ENCODE measurements at places on chromosomes 16 and 17.
A peak's percentile ranks its signal among the peaks of the same experiment; 100 is the strongest.

DNA sequence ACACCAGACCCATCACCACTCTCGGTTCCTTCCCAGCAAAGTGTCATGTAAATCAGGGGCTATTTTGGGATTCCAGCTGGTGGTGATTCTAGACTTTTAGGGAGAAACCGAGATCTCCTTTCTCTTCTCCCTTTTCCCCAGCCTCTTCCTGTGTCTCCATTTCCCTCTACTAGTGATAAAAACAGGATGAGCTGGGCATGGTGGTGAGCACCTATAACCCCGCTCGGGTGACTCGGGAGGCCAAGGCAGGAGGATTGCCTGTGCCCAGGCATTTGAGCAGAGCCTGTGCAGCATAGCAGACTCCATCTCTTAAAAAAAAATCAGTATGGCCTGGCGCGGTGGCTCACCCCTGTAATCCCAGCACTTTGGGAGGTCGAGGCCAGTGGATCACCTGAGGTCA is 6.1 kb downstream of the TBX21 start:
- no peak for DNase-seq

- no peak for DNase-seq
Measured at GRCh38 chr17:58381124-58382035, 29.4 kb upstream of the SUPT4H1 start.

GRCh38 chr17:41404024-41404671 is 6.7 kb upstream of the KRT31 start:
- DNase-seq = no peak

DNA sequence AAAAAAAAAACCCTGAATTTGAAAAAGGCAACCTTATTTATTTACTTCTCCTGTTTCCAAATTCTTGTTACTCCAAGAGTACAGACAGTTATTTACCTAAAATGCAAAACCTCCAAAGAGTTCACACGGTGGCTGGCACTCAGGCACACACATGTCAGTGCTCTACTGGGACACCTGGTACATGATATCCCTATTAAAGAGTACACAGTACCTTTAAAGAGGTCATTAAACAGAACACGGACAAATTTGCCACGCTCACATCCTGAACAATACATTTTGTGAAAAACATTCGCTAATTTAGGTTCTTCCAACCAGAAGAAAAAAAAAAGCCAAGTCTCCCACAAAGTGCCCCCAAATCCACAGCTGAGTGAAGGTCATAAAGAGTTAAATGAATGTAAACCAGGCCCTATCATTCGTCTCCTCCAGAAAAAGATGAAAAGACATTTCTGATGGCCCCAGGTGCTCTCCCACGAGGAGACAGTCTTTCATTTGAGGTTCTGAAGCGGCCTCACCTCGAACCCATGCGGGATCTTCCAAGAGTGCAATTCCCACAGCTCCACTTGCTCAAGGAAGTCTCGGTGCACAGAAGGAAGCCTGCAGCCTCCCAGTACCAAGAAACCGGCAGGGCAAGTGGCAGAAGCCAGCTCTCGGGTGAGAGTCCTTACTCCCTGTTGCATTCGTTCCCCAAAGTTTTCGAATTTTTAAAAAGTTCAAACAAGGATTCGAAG is 993 bp downstream of the ERN1 start:
- no peak for DNase-seq

- no peak for DNase-seq
Measured at GRCh38 chr16:27568077-27568476, 18.1 kb downstream of the KATNIP start.

DNA sequence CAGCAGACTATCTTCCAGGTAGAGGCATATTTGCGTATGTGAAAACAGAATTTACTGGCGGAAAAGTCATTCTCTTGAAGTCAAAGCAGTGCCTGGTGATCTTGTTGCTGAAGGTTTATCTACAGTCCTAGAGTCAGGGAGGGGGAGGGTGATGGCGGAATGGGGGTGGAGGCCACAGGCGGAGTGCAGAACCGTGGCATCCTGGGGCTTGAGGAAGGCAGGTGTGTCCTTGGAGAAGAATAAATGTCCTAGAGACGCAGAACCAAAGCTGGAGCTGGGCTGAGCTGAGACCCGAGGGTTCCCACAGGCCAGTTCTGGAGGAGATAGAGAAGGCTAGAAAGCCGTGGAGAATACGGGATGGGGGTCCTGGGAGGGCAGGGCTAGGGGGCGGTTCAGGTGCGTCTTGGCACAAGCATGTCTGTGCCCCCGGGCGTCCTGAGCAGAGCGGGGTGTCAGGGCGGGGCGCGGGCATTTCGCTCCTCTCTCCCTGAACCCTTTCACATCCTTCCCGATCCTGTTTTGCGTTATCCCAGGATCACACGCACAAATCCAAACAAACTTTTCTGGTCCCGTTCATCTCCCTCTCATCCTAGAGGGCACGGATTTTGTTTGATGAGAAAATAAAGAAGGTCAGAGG is 76.9 kb upstream of the CREBBP start:
- no peak for DNase-seq

DNA sequence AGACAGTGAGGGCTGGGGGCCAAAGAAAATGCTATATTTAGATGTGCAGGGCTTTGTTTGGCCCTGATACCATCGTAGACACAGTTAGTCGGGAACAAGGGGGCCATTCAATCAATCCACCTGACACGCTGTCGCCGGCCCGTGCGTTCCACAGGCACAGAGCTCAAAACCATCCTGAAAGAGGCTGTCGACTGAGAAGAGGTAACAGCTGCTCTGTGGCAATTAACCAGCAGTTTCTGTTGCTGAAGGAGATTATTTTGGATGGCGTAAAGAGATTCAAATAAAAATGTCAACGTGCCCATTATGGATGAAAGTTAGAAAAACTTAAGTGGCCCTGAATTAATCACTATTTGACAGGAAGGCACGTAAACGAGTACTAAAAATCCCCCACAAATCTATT is 276.2 kb upstream of the IRX5 start:
- DNase-seq = no peak

- peak; percentile 69 for DNase-seq
Measured at GRCh38 chr16:56608043-56608875, at the start of gene MT2A. MT2A (plus strand) TSS chr16:56608584; CDS start chr16:56608656, 72 bp downstream.

DNA sequence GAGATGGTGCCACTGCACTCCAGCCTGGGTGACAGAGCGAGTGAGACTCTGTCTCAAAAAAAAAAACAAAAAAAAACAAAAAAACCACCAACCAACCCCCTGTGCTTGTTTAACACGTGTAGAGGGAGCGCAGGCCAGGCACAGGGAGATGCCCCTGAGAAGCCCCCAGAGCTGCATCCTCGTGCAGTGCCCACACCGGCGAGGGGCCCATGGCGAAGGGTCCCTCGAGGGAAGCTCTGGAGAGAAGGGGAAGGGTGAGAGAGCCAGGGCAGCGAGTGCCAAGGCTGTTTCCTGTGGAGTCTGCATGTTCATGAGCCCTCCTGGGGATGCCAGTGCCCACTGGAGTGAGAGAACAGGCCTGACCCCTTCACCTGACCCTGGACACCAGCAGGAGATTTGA is 47.8 kb upstream of the GSE1 start:
- no peak for DNase-seq

- DNase-seq = no peak
Measured at GRCh38 chr17:55722742-55723487, at the start of gene TMEM100. TMEM100 (minus strand) TSS chr17:55722864; CDS start chr17:55721070, 1,794 bp downstream.

DNA sequence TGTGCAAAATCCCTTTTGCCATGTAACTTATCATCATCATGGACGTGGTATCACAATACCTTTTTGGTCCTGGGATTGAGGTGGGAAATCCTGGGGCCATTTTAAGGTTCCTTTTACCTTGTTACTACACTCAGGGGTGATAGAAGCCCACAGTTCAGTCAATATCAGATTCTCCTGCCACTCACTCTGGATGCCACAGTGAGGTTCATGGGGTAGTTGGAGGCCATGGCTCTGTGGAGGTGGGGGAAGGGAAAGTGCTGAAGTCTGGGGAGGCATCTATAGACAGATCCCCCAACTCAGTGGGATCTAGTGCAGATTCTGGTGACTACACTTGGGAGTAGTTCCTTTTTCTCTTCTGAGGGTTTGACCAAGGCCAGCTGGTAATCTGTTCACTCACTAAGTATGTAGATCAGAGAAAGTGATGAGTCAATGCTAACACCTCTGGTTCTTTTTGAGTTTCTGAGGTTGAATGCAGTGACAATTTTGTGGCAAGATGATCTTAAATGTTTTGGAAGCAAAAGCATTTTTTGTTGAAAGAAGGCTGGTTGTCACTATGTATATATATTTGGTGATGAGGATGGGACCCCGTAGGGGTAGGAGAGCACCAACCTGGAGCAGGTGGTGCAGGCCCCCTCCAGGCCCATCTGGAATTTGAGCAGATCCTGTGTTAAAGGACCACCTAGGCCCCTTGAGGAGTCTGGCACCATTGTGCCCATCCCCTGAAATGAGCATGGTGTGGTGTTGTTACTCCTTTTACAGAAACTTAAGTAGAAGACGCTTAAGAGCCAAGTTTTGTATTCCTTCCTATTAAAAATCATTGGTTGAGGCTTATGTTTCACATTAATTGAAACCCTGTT is 18.8 kb upstream of the IRF8 start:
- DNase-seq = no peak

DNA sequence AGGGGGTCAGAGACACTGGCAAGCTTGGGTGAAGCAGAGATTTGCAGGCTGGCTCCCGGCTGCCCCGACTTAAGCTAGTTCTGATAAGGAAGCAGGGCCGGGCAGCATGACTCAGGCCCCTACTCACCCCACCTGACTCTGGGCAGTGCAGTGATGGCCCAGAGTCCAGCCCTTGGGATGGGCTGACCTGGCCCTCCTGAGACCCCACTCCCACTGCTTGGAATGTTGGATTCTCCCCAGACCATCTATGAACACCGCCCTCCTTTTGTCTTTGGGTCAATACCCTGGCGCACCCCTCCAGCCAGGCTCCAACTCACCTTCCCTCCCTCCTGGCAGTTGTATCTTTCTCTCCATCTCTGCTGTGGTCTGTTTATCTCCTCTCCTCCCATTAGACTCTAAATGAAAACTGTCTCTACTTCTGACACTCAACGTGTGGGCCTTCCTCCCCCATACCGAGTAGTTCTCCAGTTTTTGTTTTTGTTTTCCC is 21.0 kb downstream of the LGALS3BP start:
- no peak for DNase-seq

GRCh38 chr17:12961655-12962054 is 56.2 kb downstream of the ELAC2 start:
- no peak for DNase-seq

GRCh38 chr16:12584488-12585233 is 219.0 kb downstream of the CPPED1 start:
- DNase-seq = no peak

DNA sequence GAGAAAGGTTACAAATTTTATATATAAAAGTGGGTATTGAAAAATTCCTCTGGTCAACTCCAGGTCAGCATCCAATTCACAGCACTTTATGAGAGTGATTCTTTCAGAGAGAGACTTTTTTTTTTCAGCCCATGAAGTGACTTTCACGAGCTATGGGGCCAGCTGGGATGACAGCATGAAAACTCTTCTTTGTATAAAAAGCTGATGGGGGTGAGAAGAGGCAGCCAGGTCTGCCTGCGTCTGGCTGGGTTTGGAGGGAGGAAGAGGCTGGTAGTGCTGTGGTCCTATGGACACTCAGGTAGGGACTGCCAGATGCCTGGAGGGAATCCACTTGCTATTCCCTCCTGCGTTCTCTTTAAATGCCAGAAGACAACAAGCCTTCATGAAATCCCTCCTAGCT is 250.6 kb downstream of the UTP18 start:
- DNase-seq = no peak

- DNase-seq = no peak
Measured at GRCh38 chr16:64964126-64964540, 157.7 kb downstream of the CDH11 start.

- no peak for DNase-seq
Measured at GRCh38 chr16:48271728-48272127, 24.4 kb upstream of the ABCC11 start.

DNA sequence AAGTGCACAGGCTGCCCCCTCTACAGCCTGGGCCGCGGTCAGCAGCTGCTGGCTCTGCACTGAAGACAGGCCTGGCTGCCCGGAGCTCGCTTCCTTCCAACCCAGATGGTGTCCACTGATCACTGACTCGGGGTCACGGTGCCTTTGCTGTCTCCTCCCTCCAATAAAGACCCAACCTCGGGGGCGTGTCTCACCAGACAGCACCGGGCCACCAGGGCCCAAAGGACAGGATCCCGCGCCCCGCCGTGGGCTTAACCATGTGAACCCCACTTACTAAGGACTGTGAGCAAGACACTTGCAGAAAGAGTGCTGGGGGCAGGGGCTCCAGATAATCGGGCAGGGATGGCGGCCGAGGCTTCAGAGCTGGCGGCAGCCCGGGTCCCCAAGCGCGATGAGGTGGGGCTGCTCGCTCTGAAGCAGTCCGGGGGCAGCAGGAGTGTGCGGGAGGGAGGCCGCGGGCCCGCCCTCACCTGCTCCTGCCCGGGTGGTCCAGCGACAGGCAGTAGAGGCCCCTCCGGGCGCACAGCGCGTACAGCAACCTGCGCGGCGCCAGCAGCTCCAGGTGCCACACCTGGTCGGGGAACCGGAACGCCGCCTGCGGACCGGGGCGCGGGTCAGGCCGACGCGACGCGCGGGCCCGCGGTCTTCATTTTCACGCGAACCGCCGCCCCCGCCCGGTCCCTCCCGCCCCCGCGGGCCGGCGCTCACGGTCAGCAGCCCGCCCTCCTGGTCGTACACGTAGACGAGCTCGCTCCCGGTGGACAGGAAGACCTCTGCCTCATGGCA is 502 bp downstream of the FAAP100 start:
- DNase-seq = no peak

GRCh38 chr17:67283731-67284516 is 38.9 kb upstream of the HELZ start:
- no peak for DNase-seq

GRCh38 chr16:87461466-87461991 is 31.3 kb downstream of the ZCCHC14 start:
- no peak for DNase-seq

DNA sequence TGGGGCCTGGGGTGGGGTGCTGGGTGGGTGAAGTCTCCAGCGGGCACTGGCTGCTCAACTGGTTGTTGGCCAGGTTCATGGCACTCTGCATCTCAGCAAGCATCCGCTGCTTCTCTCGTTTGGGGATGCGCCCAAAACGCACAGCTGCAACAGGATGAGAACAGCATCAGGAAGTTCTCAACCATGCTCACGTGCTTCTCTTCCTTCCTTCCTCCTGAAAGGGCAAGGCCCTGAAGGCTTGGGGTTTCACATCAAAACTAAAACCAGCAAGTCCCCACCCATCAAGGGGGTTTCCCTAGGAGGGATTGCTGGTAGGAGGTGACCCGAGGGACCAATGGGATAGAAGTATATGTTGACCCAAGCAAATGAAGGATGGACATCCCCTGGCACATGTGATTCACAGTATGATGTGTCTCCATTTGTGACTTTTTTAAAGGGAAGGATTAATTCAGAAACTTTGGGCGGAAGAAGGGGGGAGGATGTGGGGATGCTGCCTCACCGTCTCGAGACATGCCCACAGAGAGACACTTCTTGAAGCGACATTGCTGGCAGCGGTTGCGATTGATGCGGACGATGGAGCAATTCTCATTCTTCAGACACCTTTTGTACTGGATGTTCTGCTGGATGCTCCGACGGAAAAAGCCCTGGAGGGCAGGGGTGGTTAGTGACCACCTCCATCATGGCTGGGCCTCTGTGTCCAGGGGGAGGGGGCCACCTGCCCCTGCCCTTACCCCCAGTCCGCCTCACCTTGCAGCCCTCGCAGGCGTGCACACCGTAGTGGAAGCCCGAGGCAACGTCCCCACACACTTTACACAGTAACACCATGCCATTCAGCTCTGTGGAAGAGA is 4.2 kb downstream of the NR1D1 start:
- peak; percentile 63 for DNase-seq
